8988T (cell line): ENCODE measurements at places on chromosomes 7 and 10.

GRCh38 chr7:90404777-90405176 lies 1.5 kb downstream of the CLDN12 start:
- DNase-seq = no peak

DNA sequence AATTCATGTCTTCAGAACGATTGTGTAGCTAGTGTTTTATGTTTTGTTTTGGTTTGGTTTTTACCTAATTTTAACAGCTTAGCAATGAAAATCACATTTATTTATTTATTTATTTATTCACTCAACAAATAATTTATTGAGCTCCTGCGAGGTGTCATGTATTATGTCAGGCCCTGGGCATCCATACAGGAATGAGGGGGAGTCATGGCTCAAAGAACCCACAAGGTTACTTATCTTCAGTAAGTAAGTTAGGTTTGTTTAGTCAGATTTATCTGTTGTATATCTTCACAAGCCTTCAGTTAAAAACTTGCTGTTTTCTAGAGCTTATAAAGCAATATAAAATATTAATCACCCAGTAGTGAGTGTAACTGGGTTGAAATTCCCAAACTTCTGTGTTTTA lies 45.4 kb downstream of the FOXP2 start:
- no peak for DNase-seq

GRCh38 chr7:75534727-75535307 lies 42.7 kb downstream of the SPDYE5 start:
- DNase-seq = no peak

DNA sequence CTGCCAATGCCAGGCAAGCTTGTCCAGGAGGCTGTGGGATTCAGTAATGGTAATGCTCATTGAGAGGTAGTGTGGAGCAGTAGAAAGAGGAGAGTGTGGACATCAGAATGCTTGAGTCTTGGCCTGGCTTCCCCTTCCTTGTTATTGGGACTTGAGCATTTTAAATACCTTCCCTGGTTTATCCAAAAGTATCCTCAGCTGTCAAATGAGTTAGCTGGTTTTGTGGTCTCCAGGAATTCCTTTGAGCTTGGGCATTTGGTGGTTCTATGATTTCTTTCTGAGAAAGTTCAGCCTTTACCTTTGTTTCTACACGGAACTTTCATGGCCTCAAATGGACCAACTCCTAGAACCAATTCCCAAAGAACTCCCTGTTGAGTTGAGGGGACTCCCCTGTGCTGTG lies 264.3 kb downstream of the PTEN start:
- DNase-seq = no peak

- no peak for DNase-seq
Measured at GRCh38 chr7:36784991-36785940, 61.0 kb upstream of the AOAH start.

DNA sequence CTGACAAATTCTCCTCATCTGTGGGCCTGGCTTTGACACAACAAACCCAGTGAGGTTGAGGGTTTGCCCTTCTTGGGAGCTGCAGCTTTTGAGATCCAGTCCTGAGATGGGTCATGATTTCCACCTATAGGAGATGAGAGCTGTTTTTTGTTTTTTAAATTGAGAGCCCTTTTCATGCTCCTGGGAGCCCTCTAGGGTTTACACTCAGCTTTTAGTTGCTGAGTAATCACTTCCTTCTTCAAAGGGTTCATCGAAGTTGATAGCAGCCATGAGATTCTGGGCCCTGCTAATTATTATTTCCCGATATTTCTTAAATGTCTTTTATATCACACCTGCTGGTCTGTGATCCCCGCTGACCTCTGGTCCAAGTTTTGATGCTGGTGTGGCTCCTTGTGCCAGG lies 47.3 kb upstream of the VIPR2 start:
- DNase-seq = no peak

DNA sequence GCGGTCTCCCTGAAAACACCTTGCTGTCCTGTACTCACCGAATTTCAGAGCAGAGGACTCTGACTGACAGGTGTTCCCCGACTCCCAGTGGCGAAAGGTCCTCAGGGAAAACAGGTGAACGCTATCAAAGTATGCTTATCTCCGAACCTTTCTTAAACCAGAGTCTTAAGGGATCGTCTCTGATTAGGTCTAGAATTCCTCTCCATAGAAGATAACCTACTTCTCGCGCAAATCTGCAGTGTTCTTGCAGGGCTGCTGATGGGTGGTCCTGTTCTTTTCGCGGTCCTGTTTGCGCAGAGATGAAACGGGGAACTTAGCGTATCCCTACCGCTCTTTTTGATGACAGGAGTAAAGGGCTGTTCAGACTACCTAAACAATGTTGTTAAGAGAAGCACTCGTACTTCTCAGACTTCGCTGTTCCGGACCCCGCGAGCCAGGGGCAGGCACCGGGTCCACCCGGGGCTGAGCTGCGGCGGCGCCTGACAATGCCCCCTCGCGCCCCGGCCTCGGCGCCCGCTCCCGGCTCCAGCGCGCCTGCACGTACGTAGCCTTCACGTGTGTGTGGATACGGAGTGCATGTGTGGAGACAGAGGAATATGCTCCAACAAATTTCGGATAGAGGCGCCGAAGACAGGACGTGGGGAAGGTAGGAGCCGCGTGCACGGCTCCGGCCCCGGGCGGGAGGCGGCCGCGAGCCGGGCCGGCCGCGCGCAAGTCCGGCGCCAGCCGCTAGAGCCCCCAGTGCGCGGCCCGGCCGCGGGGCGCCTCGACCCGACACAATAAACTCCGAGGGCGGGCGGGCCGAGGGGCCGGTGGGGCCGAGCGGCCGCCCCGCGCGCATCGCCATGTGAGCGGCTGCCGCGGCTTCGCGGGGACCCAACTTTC lies 766 bp upstream of the ZMYND11 start:
- peak; percentile 29 for DNase-seq

DNA sequence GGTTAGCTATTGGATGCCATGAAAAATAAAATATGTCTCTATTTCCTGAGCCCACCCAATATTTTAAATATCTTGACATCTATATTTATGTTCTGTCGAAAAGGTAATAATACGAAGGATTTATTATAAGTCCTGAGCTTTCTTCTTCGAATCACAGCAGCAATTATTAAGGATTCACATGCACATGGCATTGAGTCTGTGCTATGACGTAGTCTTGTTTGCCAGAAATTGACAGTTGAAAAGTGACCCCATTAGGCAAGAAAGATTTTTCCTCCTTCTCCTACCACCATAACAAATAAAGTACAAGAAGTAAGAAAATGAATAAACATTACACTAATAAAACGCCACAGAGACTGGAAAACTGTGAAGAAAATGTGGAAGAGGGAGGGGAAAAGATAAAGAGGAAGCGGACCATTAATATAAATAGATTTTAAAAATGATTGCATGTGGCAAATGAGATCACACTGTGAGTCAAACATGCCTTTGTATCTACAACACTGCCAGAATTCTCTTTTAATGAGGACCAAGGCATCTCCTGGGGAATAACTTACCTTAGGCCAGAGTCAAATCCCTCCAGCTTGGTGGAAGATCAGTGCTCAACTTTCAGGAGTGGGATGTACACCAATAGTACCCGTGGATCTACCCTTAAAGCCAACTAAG lies 21.6 kb downstream of the FZD1 start:
- DNase-seq = no peak
